ENCODE measurements at places on chromosomes 16 and 17. TPM values are rescaled to one million over a fixed set of nuclear protein-coding genes. Genes with fewer than 3 reads are reported as not detected.

DNA sequence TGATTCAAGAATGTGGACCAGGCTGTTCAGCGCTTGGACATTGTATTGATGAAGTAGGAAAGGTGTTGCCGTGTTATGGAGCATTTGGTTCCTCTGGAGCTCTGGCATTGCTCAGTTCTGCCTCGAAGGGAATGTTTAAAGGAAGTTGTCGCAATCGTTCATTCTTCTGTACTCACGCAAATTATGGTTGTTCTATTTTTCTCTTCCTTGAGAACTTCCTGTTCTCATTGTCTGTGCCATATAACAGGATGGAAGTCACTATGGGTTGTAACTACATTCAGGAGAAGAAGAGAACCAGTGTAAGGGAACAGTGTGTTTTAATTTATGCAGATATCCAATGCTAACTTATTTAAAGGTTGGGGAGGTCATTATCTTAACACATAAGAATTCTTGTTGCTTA is 13.0 kb downstream of the PCTP start:
- no peak for DNase-seq

- DNase-seq: no peak
Observed at GRCh38 chr16:22029632-22030031, 21.7 kb downstream of the MOSMO start.

- DNase-seq: peak; percentile 45
Observed at GRCh38 chr16:58638148-58639036, 8.8 kb upstream of the CNOT1 start.

DNA sequence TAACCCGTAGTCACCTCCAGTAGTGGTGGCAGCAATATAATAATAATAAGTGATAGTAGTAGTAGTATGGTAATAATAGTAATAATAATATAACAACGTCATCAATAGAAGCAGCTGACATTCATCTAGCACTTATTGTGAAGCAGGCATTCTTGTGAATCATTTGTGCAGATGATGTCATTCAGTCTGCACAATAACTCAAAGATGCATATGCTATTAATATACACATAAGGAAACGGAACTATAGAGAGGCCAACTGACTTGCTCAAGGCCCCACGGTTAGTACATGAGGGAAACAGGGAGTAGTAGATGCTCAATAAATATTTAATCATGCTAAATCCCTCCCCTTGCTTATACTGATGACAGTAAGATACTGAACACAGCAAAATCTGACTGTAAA is 35.4 kb upstream of the GAN start:
- no peak for DNase-seq

GRCh38 chr16:51440131-51440889 is 289.2 kb upstream of the SALL1 start:
- DNase-seq: peak; percentile 18

SLFN5 gene
- 4.8 TPM for total RNA-seq

SOST gene
- 0.25 TPM for total RNA-seq

KRT28 gene
- total RNA-seq: not detected

DNA sequence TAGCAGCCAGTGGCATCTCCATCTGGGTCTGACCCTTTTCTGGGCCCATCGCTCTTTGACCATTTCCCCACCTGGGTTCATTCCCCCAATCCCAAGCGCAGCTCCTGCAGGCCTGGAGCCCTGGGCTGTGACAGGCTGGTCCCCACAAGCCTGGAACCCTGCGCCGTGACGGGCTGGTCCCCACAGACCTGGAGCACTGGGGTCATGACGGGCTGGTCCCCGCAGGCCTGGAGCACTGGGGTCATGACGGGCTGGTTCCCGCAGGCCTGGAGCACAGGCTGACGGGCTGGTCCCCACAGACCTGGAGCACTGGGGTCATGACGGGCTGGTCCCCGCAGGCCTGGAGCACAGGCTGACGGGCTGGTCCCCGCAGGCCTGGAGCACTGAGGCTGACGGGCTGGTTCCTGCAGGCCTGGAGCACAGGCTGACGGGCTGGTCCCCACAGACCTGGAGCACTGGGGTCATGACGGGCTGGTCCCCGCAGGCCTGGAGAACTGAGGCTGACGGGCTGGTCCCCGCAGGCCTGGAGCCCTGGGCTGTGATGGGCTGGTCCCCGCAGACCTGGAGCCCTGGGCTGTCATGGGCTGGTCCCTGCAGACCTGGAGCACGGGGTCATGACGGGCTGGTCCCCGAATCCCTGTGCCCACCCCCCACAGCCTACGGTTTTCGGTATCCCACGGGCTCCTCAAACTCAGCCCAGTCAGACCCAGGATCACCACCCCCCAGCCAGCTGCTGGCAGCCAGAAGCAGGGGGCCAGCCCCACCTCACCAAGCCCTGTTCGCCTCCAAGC is 16.6 kb downstream of the TMC6 start:
- DNase-seq: no peak

SRCIN1 gene
- 11.1 TPM for total RNA-seq

DNA sequence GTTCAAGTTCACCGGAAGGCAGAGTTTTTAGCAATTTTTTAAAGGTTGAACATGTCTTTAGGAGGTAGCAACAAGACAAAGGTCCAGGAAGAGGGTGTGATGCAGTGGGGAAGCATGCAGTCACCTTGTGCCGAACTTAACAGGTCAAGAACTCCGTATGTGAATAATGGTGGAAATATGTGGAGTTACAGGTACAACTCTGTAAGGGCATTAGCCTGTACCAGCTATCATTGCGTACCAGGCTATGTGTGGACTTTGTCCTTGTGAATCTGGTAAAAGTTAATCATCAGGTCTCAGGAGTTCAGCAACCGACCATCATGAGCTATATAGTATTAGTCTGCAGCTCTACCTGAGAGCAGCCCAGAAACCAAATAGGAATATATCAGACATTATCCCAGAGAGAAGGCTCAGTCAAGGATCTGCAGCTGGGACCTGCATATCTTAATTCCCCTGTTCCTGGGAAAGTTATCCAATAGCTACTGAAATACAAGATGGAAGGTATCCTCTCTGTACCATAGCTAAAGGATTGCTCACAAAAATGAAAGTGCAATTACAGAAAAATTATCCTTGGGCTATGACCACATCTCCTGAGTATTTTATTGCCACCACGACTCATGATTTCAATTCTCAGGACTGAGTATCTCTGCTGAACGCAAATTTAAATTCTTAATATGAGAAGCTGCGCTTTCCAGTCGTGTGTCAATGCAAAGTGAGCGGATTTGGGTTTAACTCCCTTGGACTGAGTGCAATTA is 469.3 kb downstream of the CDH13 start:
- no peak for DNase-seq

VMP1 gene
- 72.8 TPM for total RNA-seq

RAB37 gene
- total RNA-seq: 8.9 TPM

DNA sequence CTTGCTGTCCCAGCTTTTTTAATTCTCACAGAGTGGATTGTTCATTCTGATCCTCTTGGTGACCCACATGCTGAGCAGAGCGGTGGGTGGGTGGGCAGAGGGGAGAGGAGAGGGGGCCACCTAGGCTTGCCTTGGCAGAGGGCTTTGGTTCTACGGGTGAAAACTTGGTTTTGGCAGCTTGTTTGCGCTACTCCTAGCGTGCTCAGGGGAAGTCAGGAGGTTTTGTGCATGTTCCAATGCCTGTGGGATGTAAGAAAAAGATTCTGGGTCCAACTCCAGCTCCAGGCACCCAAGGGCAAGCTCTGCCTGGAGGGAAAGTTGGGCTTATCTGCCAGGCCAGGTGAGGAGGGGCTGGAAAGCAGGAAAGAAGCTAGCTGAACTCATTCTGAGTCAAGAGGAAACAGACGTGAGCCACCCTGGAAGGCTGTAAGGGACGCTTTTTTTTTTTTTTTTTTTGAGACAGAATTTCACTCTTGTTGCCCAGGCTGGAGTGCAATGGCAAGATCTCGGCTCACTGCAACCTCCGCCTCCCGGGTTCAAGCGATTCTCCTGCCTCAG is 169.1 kb downstream of the WSCD1 start:
- no peak for DNase-seq

KRTAP4-3 gene
- not detected for total RNA-seq

DNA sequence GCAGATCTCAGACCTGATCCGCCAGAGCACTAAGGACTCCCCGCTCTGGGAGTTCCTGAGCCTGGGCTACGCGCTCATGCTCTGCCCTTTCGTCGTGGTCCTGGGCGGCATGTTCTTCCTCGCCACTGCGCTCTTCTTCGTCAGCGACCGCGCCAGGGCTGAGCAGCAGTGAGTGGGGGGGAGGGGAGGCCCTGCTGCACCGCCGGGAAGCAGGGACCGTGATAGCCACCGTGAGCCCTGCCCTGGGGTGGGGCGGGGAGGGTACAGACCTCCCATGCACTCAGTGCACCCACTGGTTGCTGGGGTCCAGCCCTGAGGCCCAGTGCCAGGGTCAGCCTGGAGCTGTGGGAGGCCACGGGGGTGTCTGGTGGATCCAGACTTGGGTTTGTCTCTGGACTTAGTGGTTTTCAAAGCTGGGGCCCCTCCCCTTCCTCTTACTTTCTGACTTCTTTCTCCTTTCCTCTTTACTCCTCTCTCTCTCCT is 18.9 kb downstream of the MYBBP1A start:
- no peak for DNase-seq

GRCh38 chr16:29806099-29806579 is at the start of gene MAZ:
Gene MAZ, plus strand, starts transcription at chr16:29806529. Its CDS starts 173 bp downstream, at chr16:29806702.
- DNase-seq: no peak

SYCE1L gene
- 7.0 TPM for total RNA-seq

All from WTC11 (cell line).